SK-MEL-5 (cell line): ENCODE measurements at places on chromosomes 1 and 21. TPM values are rescaled to one million over a fixed set of nuclear protein-coding genes. Genes with fewer than 3 reads are reported as not detected.

- DNase-seq: no peak
Observed at GRCh38 chr1:206023695-206024094, at the start of gene CTSE. CTSE (minus strand) TSS chr1:206023895; CDS start chr1:206023791, 104 bp downstream.

DNA sequence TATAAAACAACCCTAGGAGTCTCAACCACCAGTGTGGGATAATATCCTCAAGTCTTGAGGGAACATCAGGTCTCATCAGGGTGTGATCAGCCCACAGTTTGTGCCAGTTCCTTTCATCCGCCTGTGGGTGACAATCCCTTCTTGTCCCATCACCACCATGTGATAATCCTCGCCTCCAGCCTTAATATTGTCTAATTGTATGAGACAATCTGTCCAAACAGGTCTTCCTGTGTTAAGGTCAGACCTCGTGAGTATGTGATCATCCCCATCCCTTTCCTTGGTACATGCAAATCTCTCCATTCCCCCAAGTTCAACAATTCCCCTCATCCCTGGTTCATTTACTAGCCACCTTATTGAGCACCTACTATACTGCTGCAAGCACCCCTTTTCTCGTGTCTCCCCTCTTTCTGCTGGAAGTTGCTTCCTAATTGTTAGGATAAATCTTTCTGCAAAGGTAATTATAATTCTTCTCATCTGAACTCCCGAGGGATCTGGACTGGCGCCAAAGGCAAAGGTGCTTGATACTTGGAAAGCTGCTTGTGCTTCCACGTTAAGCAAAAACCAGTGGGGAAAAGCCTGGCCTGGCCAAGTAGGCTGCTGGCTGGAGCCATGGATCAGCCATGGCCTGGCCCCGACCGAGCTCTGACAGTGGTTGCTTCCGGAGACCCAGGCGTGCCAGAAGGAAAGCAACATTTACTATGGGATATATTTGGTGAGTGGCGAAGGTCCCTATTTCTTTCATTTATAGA lies 92.5 kb downstream of the RNF220 start:
- DNase-seq: peak; percentile 92

DNA sequence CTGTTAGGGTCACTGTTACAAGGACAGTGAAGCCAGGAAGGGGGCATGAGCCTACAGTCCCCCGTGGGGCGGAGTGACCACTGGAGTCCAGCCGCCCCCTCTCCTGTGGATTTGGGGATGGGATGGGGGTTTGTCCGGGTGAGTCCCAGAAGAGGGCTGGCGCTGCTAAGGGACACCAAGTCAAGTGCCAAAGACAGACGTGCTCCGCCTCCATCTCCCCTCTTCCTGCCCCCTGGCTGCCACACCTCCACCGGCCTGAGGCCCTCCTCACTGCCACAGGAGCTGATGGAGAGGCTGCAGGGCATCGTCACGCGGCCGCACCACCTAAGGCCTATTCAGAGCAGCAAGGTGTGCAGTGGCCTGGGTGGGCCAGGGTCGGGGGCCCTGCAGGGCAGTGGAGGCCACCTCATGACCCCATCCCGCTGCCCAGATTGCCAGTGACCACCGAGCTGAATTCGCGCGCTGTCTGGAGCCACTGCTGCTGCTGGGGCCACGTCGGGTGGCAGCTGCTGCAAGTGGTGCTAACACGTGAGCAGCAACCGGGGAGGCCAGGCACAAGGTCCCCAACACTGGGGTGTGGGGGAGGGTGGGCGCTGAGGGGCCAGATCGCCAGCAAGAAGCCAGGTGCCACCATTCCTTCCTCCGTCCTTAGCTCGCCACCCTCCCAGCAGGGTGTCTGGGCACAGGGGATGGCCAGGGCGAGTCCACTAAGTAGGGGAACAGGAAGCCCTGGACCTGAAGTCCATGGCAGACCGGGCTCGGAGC lies 4.9 kb downstream of the RNF207 start:
- DNase-seq: no peak

DNA sequence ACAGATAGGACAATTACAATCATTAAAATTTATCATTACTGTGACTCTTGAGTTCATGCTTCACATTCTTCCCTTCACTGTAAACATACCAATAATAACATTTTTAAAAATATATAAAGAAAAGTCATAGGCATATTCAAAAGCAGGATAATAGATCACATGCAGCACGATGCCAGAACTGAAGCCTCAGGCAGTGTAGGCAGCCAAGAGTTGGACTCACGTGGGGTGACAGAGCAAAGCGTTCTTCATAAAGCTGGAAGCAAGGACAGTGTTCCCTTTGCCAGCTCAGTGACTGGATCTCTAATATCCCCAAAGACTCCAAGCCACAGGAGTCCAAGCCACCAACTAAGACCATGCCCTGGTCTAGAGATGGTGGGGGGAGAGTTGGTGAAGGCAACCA lies 77.7 kb downstream of the ODF2L start:
- peak; percentile 62 for DNase-seq

GRCh38 chr1:223553957-223554356 lies 111.5 kb downstream of the CAPN8 start:
- no peak for DNase-seq

DNA sequence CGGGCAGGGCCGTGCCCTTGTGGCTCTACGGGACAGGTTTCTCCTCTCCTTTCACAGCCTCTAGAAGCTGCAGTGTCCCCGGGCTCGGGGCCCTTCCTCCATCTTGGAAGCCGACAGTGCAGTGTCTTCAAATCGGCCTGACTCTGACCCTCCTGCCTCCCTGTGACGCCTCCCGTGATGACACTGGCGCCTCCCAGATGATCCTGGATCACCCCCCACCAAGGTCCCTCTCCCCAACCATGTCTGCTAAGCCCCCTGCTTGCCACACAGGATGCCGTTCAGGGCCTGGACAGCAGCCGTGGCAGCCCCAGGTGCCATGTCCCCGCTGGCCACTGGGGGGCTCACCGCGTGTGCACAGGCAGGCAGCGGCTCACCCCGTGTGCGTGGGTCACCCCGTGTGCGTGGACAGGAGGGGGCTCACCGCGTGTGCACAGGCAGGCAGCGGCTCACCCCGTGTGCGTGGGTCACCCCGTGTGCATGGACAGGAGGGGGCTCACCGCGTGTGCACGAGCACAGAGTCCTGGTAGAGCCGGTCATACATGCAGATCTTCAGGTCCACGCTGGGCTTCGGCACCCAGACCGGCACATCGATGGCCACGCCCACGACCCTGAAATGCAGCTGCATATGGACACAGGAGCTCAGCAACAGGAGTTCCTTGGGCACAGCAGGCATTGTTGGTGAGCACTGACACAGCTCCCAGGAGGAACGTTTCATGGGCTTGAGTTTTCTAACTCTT lies 24.9 kb upstream of the TMEM52 start:
- peak; percentile 68 for DNase-seq

DNA sequence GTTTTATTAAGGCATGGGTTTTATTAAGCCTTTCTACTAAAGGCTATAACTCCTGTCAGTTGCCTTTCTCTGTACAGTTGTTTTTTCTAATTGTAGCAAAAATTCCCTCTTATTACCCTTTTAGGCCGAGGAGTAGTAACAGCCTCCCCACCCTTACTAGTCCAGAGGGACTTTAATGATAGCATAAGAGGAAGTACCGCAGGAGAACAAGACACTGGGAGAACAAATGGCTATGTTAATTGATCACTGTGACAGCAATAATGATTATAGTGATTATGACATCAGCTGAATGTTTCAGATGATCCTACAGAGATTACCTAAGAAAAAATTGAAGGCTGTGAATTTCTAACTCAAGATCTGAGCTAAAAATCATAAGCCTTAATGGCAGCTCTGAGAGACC lies 383.0 kb upstream of the PTBP2 start:
- no peak for DNase-seq

The PLEKHN1 gene
- 0.03 and 0.11 TPM in 2 replicates for total RNA-seq

The FCGR2B gene
- 1.1 and 1.3 TPM in 2 replicates for total RNA-seq

The KCNJ10 gene
- total RNA-seq: 0.11 and 0.26 TPM in 2 replicates

The VAV3 gene
- 2.2 and 2.7 TPM in 2 replicates for total RNA-seq

The SLAMF9 gene
- total RNA-seq: 13.6 and 17.9 TPM in 2 replicates
